Activated naive CD4-positive, alpha-beta T cell treated with Interleukin-2 at 50 U/mL for 16 hours (primary cell): ENCODE measurements at places on chromosomes 3 and 15.

GRCh38 chr3:12424635-12425319, 59.5 kb upstream of the TSEN2 start:
- DNase-seq, result no peak

DNA sequence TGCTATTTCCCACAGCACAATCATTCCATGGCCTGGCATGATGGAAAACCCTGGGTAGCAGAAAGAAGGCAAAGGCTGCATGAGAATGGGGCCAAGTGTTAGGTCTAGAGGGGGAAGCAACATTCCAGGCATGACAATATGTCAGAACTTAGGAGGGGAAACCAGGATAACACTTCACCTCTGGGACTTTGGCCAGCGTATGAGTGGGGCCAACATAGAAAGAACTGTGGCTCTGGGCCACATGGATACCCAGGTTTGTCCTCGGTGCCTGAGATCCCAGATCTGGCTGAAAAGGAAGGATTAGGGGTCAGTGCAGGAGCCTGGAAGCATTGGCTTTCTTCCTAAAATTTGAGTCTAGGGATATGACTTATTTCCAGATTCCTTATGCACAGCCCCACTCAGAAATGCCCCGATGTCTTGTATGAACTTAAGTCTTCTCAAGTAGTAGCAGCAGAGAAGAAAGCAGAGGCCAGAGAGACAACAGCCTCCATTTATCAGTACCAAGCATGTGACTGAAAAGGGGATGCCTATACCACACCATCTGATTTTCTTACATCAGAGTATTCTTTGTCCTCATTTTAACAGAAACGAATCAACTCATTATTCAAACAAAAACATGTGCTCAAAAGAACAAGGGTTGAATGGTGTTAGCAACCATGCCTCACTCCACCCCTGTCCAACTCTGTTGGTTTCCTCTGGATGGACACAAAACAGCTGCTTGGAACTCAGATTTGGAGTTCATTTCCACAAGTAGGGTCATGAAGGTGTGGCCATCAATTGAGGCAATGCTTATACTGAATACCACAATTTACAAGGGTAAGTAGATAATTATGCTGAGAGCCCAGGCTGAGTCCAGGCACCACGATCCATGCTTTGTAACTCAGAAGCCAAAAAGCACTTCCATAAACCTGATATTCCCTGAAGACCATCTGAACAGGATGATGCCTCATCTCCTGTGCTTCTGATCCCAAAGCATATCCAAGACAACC, 43.7 kb upstream of the NDUFB4 start:
- DNase-seq, result no peak

DNA sequence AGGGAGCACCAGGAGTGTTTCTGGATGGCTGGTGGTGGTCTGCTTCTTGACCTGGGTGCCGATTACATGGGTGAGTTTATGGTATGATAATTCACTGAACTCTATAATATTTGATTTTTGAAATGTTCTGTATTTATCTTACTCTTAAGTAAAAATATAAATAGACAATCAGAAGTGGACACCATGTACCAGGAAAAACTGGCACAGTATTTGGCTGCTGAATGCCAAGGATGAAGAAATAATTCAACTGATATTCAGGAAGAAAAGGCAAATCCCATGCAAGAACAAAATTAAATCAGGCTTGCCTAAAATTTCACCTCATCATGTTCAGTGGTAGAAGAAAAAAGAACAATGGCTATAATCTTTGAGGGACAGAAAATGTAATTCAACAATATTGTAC, 51.6 kb downstream of the CRTAP start:
- DNase-seq, result no peak

GRCh38 chr3:48756640-48757039, 39.6 kb upstream of the IP6K2 start:
- no peak for DNase-seq

DNA sequence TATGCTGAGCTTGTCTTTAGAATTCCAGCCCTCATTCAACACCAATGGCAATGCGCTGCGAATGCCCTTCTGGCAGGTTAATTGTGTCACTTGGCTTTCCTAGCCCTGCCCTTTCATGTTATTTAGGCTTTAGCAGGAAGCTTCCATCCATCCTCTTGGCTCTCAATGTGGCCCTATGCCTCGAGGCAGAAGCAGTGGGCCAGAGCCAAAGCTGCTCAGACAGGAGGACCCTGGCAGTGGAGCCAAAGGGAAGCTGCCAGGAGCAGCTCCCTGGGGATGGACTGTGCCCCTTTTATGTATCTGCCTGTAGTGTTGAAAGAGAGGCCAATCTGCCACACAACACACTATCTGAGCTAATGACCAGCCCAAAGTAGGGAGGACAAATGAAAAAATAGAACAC, 376.4 kb downstream of the CTNNB1 start:
- DNase-seq, result no peak

- DNase-seq, result no peak
These were observed 51.5 kb upstream of the SLCO2A1 start for GRCh38 chr3:134081211-134081610.

DNA sequence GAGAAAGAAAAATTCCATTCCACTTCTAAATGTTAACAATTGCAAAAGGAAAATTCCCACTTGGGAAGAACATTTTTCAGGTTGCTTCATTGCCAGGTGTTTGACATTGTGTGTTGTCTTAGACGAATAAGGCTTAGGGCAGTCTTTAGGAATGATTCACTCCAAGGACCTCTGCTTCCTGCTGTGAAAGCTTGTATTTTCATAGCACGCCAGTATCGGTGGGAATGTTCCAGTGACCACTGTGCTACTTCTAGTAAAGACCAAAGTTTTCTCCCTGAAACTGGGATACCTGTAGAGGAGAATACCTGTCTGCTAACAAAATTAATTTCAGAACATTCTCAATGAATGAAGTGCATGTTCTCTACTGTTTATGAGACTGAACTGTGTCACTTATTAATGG, 64.1 kb downstream of the CDIN1 start:
- no peak for DNase-seq

DNA sequence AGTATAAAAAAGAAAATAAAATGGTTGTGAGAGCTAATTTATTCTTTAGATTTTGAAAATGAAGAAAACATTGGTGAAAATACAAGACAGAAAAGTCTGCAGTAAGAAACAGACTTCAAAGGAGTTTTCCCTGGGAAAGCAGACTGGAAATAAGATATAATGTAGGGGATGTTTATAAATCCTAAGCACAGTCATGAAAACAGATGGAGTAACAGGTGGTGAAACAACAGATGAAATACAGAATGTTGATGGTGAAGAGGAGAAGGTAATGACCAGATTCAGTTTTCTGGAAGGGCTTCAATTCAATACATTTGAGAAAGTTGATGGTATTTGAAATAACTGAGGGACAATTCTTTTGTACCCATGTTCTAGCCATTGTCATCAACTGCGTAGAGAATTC, 353.9 kb downstream of the CHL1 start:
- no peak for DNase-seq

GRCh38 chr15:91944331-91944730, 90.8 kb downstream of the SLCO3A1 start:
- no peak for DNase-seq

- no peak for DNase-seq
These were observed 38.0 kb upstream of the CBLB start for GRCh38 chr3:105906836-105907235.

- no peak for DNase-seq
These were observed 8.7 kb upstream of the GRM2 start for GRCh38 chr3:51698209-51698608.

DNA sequence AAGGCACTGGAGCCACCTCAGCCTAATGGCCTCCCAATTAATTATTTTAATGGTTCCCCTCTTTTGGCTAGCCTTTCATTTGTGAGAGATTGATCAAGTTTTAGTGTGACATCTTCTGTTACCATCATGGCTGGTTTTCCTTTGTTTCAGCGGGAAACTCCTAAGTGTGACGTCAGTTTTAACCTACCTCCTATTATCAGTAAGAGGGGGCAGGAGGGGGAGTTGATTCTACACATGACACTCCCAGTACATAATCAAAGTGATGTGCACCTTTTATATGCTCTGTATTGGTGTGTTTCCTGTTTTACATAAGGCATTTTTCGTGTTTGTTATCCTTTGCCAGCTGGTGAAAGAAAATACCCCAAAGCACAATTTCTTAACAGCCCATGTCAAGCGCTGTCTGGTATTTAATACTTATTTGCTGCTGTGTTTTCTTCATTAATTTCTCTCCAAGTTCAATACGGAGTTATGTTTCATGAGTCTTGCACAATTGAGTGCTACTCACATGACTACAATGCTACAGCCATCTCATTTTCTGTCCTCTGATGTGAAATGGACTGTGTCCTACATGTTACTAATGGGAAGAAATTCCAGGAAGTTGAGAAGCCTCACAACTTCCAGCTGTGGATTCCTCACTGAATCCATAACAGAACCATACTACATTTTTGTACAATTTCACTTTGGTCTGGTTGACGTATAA, 52.2 kb upstream of the POLR2M start:
- no peak for DNase-seq

DNA sequence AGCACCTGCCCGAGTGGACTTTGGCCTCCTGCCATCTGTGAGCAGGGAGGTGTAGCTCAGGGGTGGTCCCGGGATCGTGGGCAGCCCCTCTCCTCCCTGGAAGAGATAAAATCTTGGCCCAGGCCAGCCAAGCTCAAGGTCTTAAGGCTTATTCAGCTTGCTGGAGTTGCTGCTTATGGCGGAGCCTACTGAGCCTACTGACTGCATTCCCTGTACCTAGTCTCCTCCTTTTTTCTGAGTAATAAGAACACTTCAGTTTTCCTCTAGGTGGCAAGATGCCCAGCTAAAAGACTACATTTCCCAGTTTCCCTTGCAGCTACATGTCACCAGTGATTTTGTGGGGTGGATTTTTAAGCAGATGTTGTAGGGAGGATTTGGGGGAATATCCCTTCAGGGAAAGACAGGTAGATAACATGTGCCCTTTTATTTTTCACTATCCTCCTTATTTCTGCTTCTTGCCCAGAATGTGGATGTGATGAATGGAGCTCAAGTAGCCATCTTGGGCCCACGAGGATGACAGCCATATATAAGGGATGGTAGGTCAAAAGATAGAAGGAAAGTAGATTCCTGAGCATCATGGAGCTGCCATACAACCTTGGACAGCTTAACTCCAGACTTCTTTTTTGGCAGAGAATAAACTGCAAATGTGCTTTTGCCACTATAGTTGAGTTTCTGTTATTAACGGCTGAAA, 41.4 kb upstream of the INSYN1 start:
- no peak for DNase-seq

GRCh38 chr3:166324401-166324800, 487.2 kb upstream of the BCHE start:
- no peak for DNase-seq

- DNase-seq, result no peak
These were observed 83.3 kb downstream of the NR2E3 start for GRCh38 chr15:71893691-71894090.

- DNase-seq, result no peak
These were observed 27.5 kb upstream of the MEF2A start for GRCh38 chr15:99538261-99538660.

GRCh38 chr3:113151461-113152031, 59.8 kb upstream of the BOC start:
- no peak for DNase-seq
